Activated CD8-positive, alpha-beta T cell treated with anti-CD3 and anti-CD28 coated beads, Interleukin-2, amount 10 ng/mL, durations not matched to agents 7 days and 5 days (primary cell): ENCODE measurements at places on chromosomes 13 and 19. TPM values are rescaled to one million over a fixed set of nuclear protein-coding genes. Genes with fewer than 3 reads are reported as not detected.

GRCh38 chr19:35167251-35168119, 12.9 kb downstream of the FXYD5 start:
- H3K36me3 ChIP-seq = peaks cover 90% of the 10 kb centered on the region
- peaks cover 55% of the 10 kb centered on the region for H3K4me1 ChIP-seq
- H3K27ac ChIP-seq = peak overlapping the region; percentile 89
- no peak for DNase-seq
- H3K4me3 ChIP-seq = peak overlapping the region; percentile 25

The PET100 gene
- total RNA-seq = 136 TPM

DNA sequence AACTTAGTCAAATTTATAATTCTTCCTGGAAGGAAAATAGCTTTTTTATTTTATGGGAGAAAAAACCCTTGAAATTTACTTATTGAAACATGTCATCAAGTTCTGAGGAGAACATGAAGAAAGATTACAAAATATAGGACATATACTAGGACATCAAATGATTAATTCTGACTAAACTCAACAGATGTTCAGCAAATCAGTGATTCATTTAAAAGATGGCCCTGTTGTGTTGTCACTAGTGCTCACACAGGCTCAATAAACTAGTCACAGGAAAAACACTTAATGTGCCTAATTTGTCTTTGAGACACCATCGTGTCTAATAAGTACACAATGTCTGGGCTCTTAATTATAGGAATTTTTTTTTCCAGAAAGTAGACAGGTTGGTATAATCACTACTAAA, 223.8 kb upstream of the TMTC4 start:
- no peak overlapping the region for H3K27ac ChIP-seq
- DNase-seq = no peak
- H3K27me3 ChIP-seq = no peaks in the 10 kb centered on the region
- no peaks in the 10 kb centered on the region for H3K4me1 ChIP-seq
- no peaks in the 10 kb centered on the region for H3K36me3 ChIP-seq

DNA sequence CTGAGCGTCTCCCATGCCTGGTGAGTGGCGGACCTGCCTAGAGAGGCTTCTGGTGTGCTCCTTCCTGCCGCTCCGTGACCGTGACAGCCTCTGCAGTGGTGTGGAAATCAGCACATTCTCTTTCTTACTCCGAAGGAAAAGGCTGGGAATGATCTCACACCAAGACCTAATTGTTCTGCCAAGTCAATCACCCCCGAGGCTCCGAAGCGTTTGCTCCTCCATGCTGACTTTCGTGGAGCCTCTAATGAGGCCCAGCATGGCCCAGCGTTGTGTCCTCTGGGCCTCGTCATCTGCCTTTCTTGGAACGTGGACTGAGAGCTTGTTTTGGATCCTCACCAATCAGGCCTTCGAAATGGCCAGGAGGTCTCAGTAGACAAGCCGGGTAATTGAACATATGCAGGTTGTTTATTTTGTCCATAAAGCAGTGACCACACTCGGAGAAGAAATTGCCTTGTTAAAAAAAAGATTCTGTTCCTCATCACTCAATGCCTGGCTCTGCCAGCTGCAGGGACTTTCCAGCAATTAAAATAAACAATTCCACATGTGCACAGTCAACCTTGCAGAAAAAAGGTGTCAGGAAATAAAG, 107.1 kb downstream of the UBL3 start:
- peaks cover 15% of the 10 kb centered on the region for H3K27me3 ChIP-seq
- no peak overlapping the region for H3K27ac ChIP-seq
- no peaks in the 10 kb centered on the region for H3K36me3 ChIP-seq

GRCh38 chr19:42548552-42548951, 20.3 kb upstream of the CEACAM1 start:
- H3K36me3 ChIP-seq = no peaks in the 10 kb centered on the region
- no peak overlapping the region for H3K4me3 ChIP-seq
- no peak overlapping the region for H3K27ac ChIP-seq
- peaks cover 5% of the 10 kb centered on the region for H3K27me3 ChIP-seq
- peaks cover 8% of the 10 kb centered on the region for H3K4me1 ChIP-seq
- DNase-seq = no peak

The SRRM5 gene
- total RNA-seq = 0.71 TPM

DNA sequence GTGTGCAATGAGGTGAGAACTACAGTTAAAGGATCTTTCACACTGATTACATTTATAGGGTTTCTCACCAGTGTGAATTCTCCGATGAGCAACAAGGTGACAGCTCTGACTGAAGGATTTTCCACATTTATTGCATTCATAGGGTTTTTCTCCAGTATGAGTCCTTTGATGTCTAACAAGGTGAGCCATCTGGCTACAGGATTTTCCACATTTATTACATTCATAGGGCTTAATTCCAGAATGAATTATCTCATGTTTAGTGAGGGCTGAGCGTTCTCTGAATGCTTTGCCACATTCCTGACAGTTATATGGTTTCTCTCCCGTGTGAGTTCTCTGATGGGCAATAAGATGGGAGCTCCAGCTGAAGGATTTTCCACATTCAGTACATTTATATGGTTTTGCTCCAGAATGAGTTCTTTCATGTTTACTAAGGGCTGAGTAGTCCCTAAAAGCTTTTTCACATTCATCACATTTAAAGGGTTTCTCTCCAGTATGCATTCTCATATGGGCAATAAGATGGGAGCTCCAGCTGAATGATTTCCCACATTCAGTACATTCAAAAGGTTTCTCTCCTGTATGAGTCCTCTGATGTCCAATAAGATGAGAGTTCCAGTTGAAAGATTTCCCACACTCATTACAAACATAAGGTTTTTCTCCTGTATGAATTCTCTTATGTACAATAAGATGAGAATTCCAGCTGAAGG, 4.4 kb upstream of the C19orf18 start:
- DNase-seq = no peak
- no peaks in the 10 kb centered on the region for H3K4me1 ChIP-seq
- H3K36me3 ChIP-seq = peaks cover 76% of the 10 kb centered on the region
- H3K27me3 ChIP-seq = no peaks in the 10 kb centered on the region

The ZNF776 gene
- total RNA-seq = 16.6 TPM

- H3K27me3 ChIP-seq = no peaks in the 10 kb centered on the region
- H3K4me3 ChIP-seq = no peak overlapping the region
- no peak for DNase-seq
- H3K27ac ChIP-seq = no peak overlapping the region
- no peaks in the 10 kb centered on the region for H3K4me1 ChIP-seq
Observed at GRCh38 chr19:32171719-32172151, 173.7 kb upstream of the ZNF507 start.

GRCh38 chr13:79183231-79183630, 222.8 kb downstream of the RBM26 start:
- no peaks in the 10 kb centered on the region for H3K36me3 ChIP-seq
- H3K4me1 ChIP-seq = peaks cover 5% of the 10 kb centered on the region
- H3K4me3 ChIP-seq = no peak overlapping the region

The CTXN1 gene
- total RNA-seq = 0.37 TPM

DNA sequence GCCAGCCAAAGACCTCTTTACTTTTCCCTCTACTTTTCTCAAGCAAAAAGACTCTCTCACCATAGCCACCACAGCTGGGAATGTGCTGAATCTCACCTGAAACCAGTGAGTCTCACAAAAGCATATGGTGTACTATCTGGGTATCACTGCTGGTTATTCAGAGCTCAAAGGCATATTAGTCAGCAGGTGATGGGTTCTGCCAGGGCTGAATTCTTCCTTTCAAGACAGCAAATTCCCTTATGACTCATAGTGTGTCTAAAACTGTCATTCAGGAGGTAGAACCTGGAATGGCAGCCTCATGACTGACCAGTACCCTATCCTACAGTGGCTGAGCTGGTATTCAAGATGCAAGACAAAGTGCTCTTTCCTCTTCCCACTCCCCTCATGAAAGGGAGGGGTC, 2859.1 kb downstream of the PCDH9 start:
- DNase-seq = no peak
- no peaks in the 10 kb centered on the region for H3K27me3 ChIP-seq
- no peak overlapping the region for H3K4me3 ChIP-seq
- H3K27ac ChIP-seq = no peak overlapping the region

The TEAD2 gene
- total RNA-seq = not detected

The PDX1 gene
- not detected for total RNA-seq

The CLIP3 gene
- total RNA-seq = 0.74 TPM

- peaks cover 8% of the 10 kb centered on the region for H3K4me1 ChIP-seq
- H3K27ac ChIP-seq = no peak overlapping the region
- H3K27me3 ChIP-seq = no peaks in the 10 kb centered on the region
- peaks cover 67% of the 10 kb centered on the region for H3K36me3 ChIP-seq
Observed at GRCh38 chr19:14449321-14449720, 16.2 kb downstream of the PKN1 start.

DNA sequence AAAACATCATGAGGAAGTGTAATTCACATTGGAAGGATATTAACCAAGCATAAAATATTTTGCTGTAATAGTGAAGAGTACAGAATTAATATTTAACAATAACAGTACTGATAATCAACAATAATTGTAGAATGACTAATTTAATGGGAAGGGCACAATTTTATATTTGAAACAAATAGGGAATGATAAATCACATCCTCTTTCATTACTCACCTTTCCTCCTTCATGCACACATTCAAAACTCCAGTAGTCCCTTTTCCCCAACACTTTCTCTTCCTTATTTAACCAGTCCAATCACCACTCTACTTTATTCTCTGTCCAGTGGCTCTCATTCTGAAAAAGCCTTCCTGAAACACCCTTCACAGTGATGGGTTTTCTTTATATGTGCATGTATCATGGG, 110.8 kb upstream of the POSTN start:
- H3K4me3 ChIP-seq = no peak overlapping the region
- no peaks in the 10 kb centered on the region for H3K36me3 ChIP-seq
- DNase-seq = no peak

DNA sequence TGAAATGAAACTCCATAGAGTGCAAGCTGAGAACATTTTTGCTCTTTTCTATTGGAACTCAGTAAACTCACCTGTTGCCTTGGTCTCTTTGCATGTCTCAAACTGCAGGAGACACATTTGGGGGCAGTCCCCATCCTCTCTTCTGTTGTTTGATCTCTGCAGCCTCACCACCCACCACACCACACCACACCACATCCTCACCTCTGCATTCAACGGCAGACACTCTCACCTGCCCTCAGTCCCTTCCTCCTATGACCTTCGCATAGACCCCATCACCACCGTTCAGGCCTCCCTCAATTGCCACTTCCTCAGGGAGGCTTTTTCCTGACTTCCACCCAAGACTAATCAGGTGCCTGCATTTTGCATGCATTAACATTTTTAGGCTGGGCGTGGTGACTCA, 14.4 kb upstream of the TPM4 start:
- peaks cover 12% of the 10 kb centered on the region for H3K27me3 ChIP-seq
- peak overlapping the region; percentile 13 for H3K4me3 ChIP-seq
- DNase-seq = peak; percentile 89
- no peaks in the 10 kb centered on the region for H3K36me3 ChIP-seq
- peak overlapping the region; percentile 60 for H3K27ac ChIP-seq
- peaks cover 33% of the 10 kb centered on the region for H3K4me1 ChIP-seq
